ENCODE measurements at places on chromosomes 16 and 17. TPM values are rescaled to one million over a fixed set of nuclear protein-coding genes. Genes with fewer than 3 reads are reported as not detected.

The PRCD gene
- 1.4 TPM for total RNA-seq

The PMP22 gene
- 0.56 TPM for total RNA-seq

The C1QTNF1 gene
- 0.15 TPM for total RNA-seq

DNA sequence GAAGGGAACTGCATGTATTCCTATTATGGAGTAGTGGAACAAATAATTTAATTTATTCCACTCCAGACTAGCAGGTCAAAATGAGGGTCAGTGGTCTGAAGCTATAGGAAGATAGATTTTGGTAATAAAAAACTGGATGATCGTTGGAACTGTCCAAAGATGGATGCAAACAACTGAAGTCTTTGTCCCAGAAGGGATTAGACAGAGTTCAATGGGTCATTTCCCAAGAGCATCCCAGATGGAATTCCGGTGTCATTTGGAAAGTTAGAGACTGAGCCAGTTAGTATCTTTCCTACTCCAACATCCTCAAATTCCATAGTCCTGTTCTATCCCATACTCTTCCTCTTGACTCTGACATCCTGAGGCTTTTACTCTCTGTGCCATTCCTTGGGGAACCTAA, 22.8 kb upstream of the TOX3 start:
- DNase-seq: no peak
- peaks cover 7% of the 10 kb centered on the region for H3K4me1 ChIP-seq
- H3K36me3 ChIP-seq: no peaks in the 10 kb centered on the region
- no peaks in the 10 kb centered on the region for H3K27me3 ChIP-seq

The LRRC46 gene
- total RNA-seq: 1.3 TPM

DNA sequence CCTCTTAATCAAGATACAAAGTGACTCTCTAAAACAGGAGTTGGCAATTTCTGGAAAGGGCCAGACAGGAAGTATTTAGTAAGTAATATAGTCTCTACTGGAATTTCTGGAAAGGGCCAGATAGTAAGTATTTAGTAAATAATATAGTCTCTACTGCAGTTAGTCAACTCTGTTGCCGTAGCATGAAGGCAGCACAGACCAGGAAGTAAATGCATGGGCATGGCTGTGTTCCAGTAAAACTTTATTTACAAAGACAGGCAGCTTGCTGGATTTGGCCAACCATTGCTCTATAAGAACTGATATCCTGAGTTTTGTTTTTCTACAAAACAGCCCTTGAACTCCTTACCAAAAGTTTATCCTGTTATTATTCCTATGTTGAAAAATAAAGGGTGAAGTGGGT, 16.9 kb downstream of the LDAF1 start:
- no peak for DNase-seq
- peaks cover 3% of the 10 kb centered on the region for H3K27me3 ChIP-seq
- H3K4me3 ChIP-seq: no peak overlapping the region
- H3K4me1 ChIP-seq: no peaks in the 10 kb centered on the region

GRCh38 chr16:72875291-72876031, 172.5 kb downstream of the ZFHX3 start:
- H3K36me3 ChIP-seq: no peaks in the 10 kb centered on the region
- no peaks in the 10 kb centered on the region for H3K27me3 ChIP-seq
- no peak overlapping the region for H3K27ac ChIP-seq
- peaks cover 12% of the 10 kb centered on the region for H3K4me1 ChIP-seq

DNA sequence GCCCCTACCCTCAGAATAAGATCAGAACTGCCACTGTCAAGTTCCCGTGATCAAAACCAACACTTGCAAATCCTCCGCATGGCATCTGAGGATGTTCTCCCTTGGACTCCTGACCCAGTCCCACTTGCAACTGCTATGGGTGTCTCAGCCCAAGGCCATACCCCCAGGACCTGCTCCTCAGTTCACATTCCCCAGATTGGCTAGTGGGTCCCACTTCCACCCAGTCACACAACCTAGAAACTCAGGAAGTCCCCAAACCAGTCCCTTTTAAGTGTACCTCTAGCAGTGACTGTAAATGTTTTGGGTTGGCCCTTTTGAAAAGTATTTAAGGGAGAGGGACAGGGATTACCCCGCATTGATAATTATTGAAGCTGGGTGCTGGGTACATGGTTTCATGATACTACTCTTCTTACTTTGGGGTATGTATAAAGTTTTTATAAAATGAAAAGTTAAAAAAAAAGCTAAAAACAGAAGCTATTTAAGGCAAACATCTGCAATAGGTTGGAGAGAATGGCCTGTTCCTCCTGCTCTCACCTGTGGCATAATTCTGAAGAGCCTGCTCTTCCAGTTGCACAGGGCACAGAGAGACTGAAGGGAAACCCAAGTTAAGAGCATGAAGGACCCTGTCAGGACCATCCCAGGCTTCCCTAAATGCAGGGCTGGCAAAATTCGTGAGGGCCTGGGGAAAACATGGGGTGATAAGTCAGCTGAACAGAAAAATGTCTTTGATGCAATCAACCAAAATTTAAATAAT, 42.5 kb downstream of the ERN1 start:
- no peak overlapping the region for H3K4me3 ChIP-seq
- H3K36me3 ChIP-seq: no peaks in the 10 kb centered on the region
- DNase-seq: no peak
- H3K27ac ChIP-seq: no peak overlapping the region

DNA sequence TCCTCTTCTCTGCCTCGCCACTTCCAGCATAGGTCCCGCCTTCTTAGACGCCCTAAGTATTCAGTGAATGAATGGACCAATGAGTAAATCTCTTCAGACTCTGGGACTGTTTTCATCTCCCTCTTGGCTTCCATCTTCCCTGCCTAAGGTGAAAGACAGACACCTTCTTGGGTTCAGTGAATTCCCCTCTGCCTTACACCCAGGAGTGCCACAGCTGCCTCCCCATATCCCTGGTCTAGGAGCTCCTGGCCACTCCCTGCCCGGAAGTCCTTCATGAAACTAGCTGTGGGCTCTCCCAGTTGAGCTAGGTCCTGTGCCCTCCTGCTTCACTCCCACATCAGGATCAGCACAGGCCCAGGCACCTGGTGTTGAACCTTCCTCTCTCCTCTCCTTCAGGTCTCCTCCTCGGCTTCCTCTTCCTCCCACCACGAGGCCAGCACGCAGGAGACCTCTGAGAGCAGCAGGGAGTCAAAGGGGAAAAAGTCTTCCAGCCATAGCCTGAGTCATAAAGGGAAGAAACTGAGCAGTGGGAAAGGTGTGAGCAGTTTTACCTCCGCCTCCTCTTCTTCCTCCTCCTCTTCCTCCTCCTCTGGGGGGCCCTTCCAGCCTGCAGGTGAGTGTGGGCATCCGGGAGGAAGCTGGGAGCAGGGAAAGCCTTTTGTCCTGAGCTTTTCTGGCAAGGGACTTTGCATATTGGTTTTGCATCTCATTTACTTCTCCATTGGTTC, 10.3 kb downstream of the MLLT6 start:
- H3K36me3 ChIP-seq: no peaks in the 10 kb centered on the region
- H3K27ac ChIP-seq: no peak overlapping the region
- H3K4me3 ChIP-seq: no peak overlapping the region
- DNase-seq: no peak
- H3K4me1 ChIP-seq: peaks cover 10% of the 10 kb centered on the region
- peaks cover 9% of the 10 kb centered on the region for H3K27me3 ChIP-seq

The ATMIN gene
- total RNA-seq: 61.5 TPM

- H3K4me1 ChIP-seq: no peaks in the 10 kb centered on the region
- peaks cover 4% of the 10 kb centered on the region for H3K27me3 ChIP-seq
- no peak overlapping the region for H3K4me3 ChIP-seq
- no peak for DNase-seq
- no peaks in the 10 kb centered on the region for H3K36me3 ChIP-seq
These were observed 7.0 kb upstream of the SLFN5 start for GRCh38 chr17:35235917-35236316.

GRCh38 chr17:39416141-39416540, 14.7 kb upstream of the FBXL20 start:
- H3K36me3 ChIP-seq: no peaks in the 10 kb centered on the region
- H3K4me3 ChIP-seq: no peak overlapping the region
- H3K4me1 ChIP-seq: no peaks in the 10 kb centered on the region
- no peak overlapping the region for H3K27ac ChIP-seq
- no peak for DNase-seq

The TBX4 gene
- total RNA-seq: not detected

- H3K36me3 ChIP-seq: no peaks in the 10 kb centered on the region
- H3K4me3 ChIP-seq: no peak overlapping the region
- no peaks in the 10 kb centered on the region for H3K4me1 ChIP-seq
- no peaks in the 10 kb centered on the region for H3K27me3 ChIP-seq
These were observed 1427.3 kb downstream of the CDH8 start for GRCh38 chr16:60608971-60609370.

- H3K27ac ChIP-seq: no peak overlapping the region
- no peaks in the 10 kb centered on the region for H3K27me3 ChIP-seq
- peaks cover 5% of the 10 kb centered on the region for H3K36me3 ChIP-seq
- no peak overlapping the region for H3K4me3 ChIP-seq
These were observed 408.0 kb downstream of the SLC39A11 start for GRCh38 chr17:72684405-72685020.

The AGRP gene
- not detected for total RNA-seq

The TAOK1 gene
- 133 TPM for total RNA-seq

DNA sequence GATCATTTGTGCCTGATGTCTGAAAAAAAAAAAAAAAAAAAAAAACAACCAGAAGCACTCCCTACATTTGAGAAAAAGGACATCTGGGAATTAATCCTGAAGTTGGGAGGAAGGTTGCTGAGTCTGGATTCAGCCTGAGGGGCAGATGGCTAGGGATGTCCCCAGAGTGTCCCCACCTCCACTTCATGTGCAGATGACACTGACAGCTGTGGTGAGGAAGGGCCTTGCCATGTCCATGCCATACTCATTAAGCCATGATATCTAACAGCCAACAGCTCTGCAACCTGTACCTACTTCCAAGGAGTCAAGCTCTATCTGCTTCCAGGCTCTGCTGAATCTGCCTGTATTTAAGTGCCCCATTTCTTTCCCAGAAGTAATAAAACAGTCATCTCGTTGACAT, 356.0 kb downstream of the CA10 start:
- H3K4me1 ChIP-seq: peaks cover 44% of the 10 kb centered on the region
- peak overlapping the region; percentile 90 for H3K27ac ChIP-seq
- peak overlapping the region; percentile 26 for H3K4me3 ChIP-seq
- peak; percentile 63 for DNase-seq

DNA sequence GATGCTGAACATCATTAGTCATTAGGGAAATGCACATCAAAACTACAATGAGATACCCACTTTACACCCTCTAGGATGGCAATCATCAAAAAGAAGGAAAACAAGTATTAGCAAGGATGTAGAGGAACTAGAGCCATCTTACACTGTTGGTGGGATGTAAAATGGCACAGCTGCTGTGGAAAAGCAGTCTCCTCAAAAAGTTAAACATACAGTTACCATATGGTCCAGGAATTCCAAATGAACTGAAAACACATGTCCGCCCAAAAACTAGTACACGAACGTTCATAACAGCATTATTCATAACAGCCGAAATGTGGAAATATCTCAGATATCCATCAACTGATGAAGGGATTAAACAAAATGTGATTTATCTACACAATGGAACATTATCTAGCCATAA, 7.0 kb downstream of the FBF1 start:
- H3K4me1 ChIP-seq: no peaks in the 10 kb centered on the region
- DNase-seq: no peak
- H3K36me3 ChIP-seq: no peaks in the 10 kb centered on the region
- H3K4me3 ChIP-seq: no peak overlapping the region

The CHRNE gene
- 0.69 TPM for total RNA-seq

GRCh38 chr17:28416703-28417311, 10.8 kb upstream of the SLC46A1 start:
- H3K27me3 ChIP-seq: no peaks in the 10 kb centered on the region
- no peak overlapping the region for H3K27ac ChIP-seq
- H3K4me1 ChIP-seq: no peaks in the 10 kb centered on the region
- H3K4me3 ChIP-seq: no peak overlapping the region

The CD7 gene
- 0.27 TPM for total RNA-seq

GRCh38 chr17:45893725-45894021, 681 bp upstream of the MAPT start:
- peaks cover 22% of the 10 kb centered on the region for H3K27me3 ChIP-seq
- no peak for DNase-seq
- no peaks in the 10 kb centered on the region for H3K36me3 ChIP-seq
- H3K4me3 ChIP-seq: peak overlapping the region; percentile 86

Data from glutamatergic neuron (in vitro differentiated cells).